Stimulated activated CD8-positive, alpha-beta memory T cell treated with anti-CD3 and anti-CD28 coated beads, Interleukin-15, amount 100 ng/mL, for 24 hours (primary cell): ENCODE measurements at places on chromosomes 1 and 21.
A peak's percentile ranks its signal among the peaks of the same experiment; 100 is the strongest.

DNA sequence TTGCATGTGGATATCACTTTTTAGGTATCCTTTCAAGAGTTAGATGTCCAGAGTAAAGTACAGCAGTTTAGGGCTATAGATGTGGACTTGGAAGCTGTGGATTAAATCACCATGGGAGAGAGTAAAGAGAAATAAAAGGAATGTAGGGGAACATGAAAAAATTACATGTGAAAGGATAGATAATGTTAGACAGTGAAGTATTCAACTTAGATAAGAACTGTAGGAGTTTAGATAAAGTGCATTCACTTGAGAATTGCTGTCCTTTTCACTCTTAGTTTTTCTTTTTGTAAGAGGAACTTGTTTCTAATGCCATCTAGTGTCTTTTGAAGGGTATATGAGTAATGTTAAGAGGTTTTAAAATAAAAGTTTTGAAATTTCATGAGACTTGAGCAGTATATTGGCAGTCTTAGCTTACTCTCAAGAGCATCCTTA lies 40.1 kb downstream of the MAST2 start:
- DNase-seq: no peak

DNA sequence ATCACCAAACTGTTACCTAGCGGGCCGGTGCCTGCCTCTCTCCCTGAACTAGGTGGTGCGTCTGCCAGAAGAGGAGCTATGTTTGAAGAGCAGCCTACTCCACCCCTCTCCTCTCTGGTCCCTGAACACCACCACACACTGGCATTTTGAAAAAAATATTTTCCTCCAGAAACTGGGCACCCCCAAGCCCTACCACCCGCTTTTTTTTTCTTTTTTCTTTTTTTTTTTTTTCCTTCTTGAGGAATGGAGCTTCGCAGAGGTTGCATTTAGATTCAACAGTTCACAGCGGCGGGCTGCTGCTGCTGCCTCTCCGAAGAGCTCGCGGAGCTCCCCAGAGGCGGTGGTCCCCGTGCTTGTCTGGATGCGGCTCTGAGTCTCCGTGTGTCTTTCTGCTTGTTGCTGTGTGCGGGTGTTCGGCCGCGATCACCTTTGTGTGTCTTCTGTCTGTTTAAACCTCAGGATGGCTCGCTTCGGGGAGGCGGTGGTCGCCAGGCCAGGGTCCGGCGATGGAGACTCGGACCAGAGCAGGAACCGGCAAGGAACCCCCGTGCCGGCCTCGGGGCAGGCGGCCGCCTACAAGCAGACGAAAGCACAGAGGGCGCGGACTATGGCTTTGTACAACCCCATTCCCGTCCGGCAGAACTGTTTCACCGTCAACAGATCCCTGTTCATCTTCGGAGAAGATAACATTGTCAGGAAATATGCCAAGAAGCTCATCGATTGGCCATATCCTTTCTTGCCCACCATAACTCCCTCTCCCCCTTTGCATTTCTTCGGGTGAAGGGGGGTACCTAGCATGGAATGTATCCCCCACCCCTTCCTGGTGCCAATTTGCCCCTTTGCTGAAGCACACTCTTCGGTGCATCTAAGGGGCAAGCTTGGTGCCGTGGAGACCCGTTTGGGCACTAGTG lies at the start of gene CACNA1E:
Gene CACNA1E (plus strand): TSS at position 233 of the 911 bp plus-strand sequence. CDS start 228 bp downstream, at position 461.
- DNase-seq: no peak

GRCh38 chr1:156229809-156230472 lies 12.0 kb upstream of the BGLAP start:
- DNase-seq: no peak

- DNase-seq: no peak
Measured at GRCh38 chr1:236287757-236288619, 6.2 kb upstream of the ERO1B start.

- DNase-seq: no peak
Measured at GRCh38 chr1:9253453-9254105, 19.0 kb downstream of the H6PD start.

DNA sequence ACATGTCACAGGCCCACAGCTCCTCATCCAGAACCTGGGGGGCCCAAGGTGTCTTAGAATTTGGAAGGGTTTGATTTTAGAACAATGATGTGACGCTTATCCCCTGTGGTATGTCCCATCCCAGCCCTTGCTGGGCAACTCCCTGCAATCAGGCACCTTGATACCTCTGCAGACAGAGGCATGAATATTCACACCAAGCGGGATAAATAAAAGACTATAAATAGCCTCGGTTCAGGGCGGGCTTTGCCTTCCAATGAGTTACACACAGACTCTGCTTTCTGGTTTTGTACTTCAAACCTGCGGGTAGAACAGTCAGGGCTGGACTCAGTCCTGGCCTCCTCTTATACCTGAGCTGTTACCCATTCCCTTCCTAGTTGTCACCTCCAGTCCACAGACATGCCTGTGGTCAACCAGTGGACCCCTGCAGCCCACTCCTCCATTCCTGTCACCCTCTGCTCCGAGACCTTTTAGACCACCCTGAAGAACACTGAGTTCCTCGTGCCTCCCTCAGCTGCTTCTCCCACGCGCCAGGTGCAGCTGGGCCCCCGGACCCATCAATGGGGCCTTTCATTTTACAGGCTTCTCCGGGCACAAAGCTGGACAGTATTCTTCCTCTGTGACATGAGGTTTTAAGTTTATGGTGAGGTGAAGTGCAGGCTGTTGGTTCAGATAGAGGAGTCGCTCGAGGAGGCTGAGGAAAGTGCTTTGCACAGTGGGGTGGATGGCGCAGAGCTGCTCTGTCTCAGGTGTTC lies 120.1 kb upstream of the TNR start:
- DNase-seq: no peak

GRCh38 chr21:41562101-41563000 lies 54.4 kb upstream of the TMPRSS2 start:
- DNase-seq: no peak

DNA sequence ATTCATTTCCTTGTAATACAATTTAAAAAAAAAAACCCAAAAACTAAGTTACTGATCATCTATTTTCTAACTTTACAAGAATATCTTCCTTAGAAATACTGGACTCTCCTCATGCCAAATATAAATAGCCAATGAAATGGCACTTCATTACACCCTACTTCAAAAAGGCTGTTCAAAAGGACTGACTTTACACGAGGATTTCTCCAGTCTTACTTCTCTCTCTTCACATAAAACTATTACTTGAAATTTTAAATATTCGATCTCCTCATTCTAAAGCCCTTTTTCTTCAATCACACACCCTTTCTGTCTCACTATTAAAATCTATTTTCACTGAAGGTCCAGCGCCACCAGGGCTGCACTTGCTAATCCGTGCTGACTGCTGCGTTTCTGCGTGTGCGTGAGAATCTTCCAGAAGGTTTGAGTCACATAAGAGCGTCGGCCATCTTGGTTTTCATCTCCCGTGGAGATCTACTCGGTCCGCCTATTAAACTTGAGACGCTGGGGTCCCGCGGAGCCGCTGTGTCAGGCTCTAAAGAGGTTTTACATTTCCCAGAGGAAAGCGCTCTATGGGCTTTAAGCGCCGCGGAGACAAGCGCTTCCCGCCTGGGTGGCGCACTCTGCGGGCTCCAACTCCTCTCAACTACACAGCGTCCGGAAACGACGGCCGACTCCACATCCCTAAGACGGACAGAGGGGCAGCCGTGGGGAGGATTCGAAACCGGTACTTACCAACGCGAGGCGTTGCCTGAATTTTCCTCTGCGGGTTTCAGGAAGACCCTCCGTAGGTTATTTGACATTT lies 631 bp downstream of the LRIF1 start:
- DNase-seq: peak; percentile 23
